ENCODE measurements at places on chromosomes 2 and 18. TPM values are rescaled to one million over a fixed set of nuclear protein-coding genes. Genes with fewer than 3 reads are reported as not detected.
A peak's percentile ranks its signal among the peaks of the same experiment; 100 is the strongest.

DNA sequence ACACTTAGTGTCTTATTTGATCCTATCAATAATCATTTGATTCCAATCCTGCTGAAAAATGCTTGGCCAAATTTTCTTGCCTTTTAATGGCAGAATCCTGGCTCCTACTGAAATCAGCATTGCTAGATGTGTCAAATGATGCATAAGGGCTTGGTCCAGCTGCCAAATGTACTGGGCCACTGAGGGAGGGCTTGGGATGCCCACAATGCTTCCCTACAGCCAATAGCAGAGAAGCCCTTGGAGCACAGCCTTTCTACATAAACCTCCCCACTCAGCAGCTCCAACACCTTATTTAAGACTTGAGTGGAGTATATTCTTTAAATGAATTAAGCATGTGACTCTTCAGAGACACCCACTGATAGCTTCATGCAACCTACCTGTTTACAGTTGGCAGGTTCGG lies 3.6 kb downstream of the ALK start:
- DNase-seq, result no peak

DNA sequence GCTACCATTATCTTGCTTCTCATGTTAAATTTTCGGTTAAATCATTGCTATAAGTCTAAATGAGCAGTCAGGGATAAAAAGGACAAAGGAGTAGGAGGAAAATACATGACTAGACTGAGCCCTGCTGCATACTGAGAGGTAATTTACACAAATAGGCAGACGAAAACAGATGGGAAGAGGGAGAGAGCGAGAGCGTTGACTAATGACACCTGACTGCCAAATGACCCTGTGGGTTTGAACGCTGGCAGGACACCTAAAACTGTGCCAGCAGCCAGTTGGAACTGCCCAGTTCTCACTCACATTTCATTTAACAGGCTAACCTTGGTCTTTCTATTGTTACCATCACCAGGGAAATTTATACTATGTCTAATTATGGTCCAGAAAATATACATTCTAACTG lies 978.2 kb downstream of the CPS1 start:
- DNase-seq, result no peak

GRCh38 chr2:128396500-128396891 lies 77.8 kb upstream of the HS6ST1 start:
- no peak for DNase-seq

GRCh38 chr2:25700221-25700660 lies 26.9 kb upstream of the DTNB start:
- DNase-seq, result peak; percentile 46

DNA sequence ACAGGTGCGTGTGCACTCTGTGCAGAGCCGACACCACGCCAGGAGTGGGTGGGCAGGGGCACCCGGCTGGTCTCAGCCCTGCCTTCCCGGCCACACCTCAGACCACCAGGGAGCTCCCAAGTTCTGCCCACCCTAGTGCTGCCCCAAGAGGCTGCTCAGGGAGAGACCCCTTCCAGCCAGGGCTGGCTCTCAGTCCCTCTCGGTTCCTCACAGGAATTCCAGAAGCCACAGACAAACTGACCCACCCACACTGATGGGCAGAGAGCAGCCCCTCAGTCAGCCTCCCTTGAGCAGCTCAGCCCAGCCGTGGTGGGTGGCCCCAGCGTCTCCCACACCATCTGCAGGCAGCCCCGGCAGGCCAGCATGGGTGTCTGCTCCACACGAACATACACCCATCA lies 33.8 kb downstream of the GPC1 start:
- no peak for DNase-seq

DNA sequence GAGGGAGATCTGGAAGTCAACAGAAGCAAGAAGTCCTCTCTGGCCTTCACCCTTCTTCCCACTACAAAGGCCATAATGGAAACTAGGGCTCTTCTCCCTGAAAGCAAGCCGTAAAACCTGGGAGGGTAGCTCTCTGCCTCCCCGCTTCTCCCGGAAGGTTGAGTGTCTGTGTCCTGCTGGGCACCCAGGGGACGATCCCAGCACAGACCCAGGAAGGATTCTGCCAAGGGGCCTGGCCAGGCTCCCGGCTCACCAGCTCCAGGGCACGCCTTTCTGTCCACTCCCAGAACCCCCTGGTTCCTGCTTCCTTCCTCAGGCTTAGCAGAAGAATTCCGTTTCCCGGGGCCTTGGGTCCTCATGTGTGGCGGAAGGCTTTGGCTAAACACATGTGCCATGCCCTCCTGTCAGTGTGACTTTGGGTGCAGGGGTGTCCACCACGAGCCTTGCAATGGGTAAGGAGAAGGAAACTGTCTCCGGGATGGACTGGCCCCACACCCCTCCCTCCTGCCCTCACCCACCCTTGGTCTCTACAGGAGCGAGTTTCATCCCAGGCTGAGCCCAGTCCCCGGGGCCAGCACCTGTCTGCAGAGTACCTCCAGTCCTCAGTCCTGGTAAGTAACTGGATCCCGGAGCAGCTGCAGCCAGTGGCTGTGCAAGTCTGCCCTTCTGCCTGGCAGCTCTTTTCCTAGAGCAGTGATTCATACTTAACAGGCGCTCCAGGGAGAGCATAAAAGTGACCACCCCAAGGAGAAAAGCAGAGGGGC lies 135.8 kb downstream of the TPO start:
- no peak for DNase-seq

DNA sequence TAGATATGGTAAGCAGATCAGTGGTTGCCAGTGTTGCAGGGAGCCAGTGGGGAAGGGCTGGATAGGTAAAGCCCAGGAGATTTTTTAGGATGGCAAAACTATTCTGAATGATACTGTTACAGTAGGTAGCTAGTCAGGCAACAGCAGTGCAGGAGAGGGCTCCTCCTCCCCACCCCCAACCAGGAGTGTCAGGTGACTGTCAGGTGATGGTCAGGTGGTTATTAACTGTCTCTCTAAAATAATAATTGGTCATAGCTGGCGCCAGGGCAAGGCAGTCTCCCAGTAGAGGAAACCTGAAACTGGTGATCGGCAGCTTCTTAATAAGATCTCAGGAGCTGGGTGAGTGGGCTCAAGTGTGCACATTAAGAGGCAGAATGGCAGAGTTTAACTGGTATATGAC lies 201.6 kb upstream of the PARD3B start:
- DNase-seq, result no peak

DNA sequence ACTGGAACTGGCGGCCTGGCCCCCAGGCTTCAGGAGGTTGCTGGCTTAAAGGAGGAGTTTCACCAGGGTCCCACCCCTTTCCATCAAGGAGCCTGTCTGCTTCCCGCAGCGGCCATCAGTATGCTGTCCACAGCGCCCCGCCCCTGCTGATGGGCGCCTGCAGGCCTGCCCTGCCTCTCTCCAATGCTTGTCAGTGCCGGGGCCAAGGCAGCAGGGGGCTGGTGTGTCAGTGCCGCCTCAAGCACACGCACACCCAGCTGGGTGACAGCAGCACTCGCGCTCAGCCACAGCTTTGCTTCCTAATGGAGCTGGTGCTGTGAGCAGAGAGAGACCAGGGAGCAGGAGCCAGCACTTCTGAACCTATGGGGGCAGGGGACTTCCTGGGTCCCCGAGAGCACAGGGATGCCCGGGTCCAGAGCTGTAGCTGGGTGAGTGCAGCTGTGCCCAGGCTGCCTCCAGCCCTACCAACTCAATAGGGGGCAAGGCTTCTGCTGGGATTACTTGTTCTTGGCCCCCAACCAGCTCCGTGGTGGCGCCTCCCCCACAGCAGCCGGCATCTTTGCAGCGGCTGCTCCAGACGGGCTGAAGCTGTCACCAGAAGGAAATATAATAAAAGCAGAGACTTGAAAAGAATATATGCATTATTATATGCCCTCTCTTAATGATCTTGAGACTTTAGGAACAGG lies 377.2 kb upstream of the LRATD1 start:
- DNase-seq, result no peak

DNA sequence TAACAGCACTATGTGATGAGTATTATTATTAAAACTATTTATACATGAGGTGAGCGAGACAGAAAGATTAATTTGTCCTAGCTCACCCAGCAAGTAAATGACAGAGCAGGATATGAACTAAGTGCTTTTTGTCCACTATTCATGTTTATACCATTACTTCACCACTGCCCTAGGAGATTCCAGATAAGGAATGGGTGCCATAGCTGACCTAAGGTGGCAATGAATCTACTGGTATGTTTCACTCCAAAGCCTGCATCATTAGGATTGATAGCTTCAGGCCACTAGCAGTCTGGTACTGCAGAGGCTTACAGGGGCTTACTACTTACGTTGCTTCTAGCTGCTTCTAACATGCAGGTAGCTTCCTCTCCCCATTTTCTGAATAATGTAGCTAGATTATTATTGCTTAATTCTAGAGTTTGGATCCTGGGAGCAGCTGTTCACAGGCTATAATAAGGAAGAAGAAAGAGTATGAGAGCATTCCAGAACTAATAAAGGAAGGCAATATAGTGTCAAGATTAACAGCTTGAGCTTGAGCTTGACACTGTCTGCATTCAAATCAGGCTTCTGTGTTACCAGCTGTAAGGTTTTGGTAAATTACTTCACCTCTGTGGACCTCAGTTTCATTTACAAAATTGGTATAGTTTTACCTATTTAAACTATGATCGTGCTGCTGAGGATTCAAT lies 153.7 kb downstream of the GALNT3 start:
- DNase-seq, result no peak

- no peak for DNase-seq
Measured at GRCh38 chr2:162217598-162217997, 25.6 kb downstream of the FAP start.

DNA sequence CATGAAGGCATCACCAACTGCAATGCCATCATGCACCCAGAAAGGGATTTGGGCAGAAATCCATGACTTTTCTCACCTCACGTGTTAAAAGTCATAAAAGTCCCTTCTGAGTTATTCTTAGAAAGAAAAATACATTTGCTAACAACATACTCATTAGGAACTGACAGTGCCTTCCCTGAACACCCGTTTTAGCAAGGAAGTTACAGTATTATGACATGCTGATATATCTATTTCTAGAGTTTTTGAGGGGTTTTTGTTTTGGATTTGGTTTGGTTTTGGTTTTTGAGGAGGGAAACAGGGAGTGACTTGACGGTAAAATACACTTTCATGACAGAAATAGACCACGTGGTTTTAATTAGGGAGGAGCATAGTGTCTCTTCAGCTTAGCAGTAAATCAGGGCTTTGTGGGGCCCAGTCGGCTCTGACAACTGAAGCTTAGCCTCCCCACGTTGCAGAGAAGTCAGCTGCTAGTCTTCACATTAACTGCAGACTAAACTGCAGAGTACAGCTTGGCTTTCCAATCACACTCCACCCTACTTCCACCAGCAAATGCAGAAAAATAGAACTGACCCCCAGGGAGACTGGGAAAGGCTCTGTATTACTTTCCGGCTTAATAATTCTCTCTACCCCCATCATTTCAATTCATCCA lies 141.4 kb downstream of the FAM124B start:
- no peak for DNase-seq

DNA sequence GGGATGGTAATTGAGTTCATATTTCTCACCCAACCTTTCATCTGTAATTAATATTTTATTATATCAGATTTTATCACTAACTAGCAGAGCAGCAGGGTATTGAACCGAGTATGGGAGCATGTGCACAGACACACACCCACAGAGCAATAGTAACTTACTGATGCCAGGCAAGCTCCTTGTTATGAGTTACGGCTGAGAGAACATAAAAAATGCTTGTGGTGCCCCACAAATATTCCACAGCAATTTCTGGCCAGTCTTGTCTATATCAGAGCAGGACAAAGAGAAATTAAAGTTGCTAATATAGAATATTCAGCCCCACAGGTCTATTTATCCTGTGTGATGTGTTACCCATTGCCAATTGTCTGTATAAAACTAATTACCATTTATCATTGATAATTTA lies 501.8 kb upstream of the RAB12 start:
- DNase-seq, result no peak

DNA sequence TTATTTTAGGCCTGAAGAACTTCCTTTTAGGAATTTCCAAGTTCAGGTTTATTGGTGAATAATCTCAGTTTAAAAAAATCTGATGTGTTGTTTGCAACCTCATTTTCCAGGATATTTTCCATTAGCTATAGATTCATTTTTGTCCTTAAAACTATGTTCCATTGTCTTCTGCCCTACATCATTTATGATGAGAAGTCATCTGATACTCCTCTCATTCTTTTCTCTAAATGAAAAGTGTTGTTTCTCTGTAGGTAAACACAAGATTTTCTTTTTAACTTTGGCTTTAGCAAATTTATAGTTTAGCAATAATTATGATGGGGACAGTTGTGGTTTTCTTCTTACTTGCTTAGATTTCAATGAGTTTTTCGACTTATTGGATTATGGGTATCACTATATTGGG lies 427.3 kb downstream of the DCDC2C start:
- no peak for DNase-seq

- DNase-seq, result no peak
Measured at GRCh38 chr2:47119001-47119400, 36.1 kb downstream of the STPG4 start.

DNA sequence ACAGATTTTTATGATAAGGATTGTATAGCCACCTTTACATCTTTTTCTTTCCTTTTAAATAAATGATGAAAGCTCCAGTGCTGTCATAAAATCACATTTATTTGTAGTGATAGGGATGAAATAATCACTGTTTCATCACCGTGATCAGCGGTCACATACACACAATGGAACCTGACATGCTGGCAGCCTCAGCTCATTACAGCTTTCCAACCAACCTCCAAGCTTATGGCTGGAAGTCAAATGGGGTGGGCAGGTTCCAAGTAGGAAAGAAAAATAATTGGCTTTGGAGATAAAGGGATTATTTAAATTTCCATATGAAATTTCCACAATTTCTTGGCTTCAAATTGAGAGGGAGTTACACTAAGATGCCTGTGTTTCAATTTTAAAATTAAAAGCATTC lies 251.3 kb downstream of the PLCL1 start:
- DNase-seq, result peak; percentile 55

GRCh38 chr2:205510345-205510744 lies 172.0 kb upstream of the NRP2 start:
- DNase-seq, result no peak

DNA sequence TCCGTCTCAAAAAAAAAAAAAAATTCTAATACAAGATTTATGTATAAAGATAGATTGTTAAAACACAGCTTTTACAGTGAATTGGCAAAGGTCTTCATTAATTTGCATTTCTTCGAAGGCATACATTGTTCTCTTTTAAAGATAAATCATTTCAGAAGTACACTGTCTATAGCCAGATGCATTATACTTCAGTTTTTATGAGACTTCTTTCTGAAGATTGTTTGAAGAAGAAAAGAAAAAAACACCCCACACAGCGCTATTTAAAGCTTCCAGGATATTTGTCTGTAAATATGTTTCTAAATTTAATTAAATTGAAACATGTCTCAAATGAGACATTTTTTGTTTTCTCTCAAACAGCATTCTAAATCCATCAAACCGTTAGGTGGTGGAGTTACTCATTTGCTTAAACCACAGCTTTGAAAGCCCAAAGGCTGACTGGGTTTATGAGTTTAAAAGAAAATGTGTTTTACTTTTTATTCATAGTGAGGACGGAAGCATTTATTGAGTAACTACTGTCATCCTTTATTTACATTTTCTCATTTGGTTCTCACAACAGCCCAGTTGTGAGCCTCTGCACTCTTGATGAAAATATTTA lies 42.4 kb upstream of the C1GALT1C1L start:
- no peak for DNase-seq

GRCh38 chr18:39946623-39947061 lies 2008.4 kb upstream of the PIK3C3 start:
- peak; percentile 29 for DNase-seq

The KDSR gene
- 17.7 TPM for total RNA-seq

The SULT1C2 gene
- not detected for total RNA-seq

The ASTL gene
- not detected for total RNA-seq

The HOXD13 gene
- not detected for total RNA-seq

Data from lung microvascular endothelial cell (primary cell).